ENCODE measurements at places on chromosomes 12 and 14. TPM values are rescaled to one million over a fixed set of nuclear protein-coding genes. Genes with fewer than 3 reads are reported as not detected.

IAPP gene
- 10.0 TPM for total RNA-seq

PMCH gene
- total RNA-seq, result not detected

CYP27B1 gene
- total RNA-seq, result 2.2 TPM

PTHLH gene
- 38.1 TPM for total RNA-seq

TTC8 gene
- total RNA-seq, result 23.4 TPM

OAS3 gene
- 13.0 TPM for total RNA-seq

DNA sequence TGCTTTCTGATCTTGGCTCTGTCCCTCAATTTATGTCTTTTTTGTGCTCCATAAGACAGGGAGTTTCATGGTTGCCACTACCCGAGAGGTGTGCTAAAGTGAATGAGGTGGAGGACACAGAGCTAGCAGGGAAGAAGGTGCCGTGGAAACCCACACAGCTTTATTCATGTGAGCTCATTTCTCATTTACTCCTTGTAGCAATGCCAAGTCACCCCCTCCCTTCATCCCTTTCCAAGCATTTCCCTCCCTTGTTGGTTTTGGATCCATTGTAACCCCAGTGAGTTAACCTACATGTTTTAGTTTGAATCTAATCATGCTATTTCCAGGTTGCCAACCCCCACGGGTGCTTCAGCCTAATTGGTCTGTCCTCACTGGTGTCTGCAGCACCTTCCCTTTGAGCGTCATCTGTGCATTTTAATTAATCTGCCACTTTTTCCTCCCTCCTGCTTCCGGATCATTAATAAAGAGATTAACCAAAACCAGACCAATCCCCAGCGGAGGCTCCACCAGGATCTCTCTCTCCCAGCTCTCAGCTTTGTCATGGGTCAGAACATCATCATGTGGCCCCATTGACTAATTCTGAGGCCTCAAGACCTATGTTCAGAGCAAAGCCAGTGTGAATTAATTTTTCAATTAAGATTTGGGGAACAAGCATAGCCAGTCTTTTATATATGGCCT, 56.2 kb downstream of the NTF3 start:
- peaks cover 15% of the 10 kb centered on the region for H3K4me1 ChIP-seq
- H3K36me3 ChIP-seq, result peaks cover 31% of the 10 kb centered on the region
- H3K27ac ChIP-seq, result peak overlapping the region; percentile 8
- peaks cover 27% of the 10 kb centered on the region for H3K27me3 ChIP-seq
- H3K4me3 ChIP-seq, result no peak overlapping the region
- DNase-seq, result no peak

- no peak overlapping the region for H3K4me3 ChIP-seq
- DNase-seq, result no peak
- H3K36me3 ChIP-seq, result no peaks in the 10 kb centered on the region
- H3K27me3 ChIP-seq, result peaks cover 5% of the 10 kb centered on the region
- peaks cover 20% of the 10 kb centered on the region for H3K4me1 ChIP-seq
Observed at GRCh38 chr12:59168647-59169046, 248.3 kb upstream of the LRIG3 start.

DNA sequence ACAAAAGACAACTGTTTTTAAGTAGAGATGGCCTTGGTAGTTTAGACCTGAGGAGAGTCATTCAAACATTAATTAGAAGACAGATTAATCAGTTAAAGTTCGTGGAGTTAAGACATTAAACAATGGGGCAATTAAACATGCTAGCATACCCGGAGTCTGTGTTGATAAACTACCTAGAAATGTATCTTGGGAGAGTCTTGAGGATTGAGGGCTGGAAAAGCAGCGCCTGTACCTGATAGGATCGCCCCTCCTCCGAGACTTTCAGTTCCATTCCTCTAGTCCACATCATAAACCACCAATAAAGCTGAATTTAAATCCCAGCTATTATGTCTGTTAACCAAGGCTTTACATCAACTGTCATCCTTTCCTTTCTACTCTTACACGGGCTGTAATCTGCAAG, 1.0 kb upstream of the KRAS start:
- no peak for DNase-seq
- peak overlapping the region; percentile 64 for H3K27ac ChIP-seq
- no peaks in the 10 kb centered on the region for H3K27me3 ChIP-seq

GRCh38 chr14:101827286-101827685, 65.8 kb downstream of the PPP2R5C start:
- H3K27me3 ChIP-seq, result no peaks in the 10 kb centered on the region
- H3K4me1 ChIP-seq, result peaks cover 18% of the 10 kb centered on the region
- H3K36me3 ChIP-seq, result peaks cover 37% of the 10 kb centered on the region
- DNase-seq, result no peak
- no peak overlapping the region for H3K27ac ChIP-seq
- H3K4me3 ChIP-seq, result no peak overlapping the region

DNA sequence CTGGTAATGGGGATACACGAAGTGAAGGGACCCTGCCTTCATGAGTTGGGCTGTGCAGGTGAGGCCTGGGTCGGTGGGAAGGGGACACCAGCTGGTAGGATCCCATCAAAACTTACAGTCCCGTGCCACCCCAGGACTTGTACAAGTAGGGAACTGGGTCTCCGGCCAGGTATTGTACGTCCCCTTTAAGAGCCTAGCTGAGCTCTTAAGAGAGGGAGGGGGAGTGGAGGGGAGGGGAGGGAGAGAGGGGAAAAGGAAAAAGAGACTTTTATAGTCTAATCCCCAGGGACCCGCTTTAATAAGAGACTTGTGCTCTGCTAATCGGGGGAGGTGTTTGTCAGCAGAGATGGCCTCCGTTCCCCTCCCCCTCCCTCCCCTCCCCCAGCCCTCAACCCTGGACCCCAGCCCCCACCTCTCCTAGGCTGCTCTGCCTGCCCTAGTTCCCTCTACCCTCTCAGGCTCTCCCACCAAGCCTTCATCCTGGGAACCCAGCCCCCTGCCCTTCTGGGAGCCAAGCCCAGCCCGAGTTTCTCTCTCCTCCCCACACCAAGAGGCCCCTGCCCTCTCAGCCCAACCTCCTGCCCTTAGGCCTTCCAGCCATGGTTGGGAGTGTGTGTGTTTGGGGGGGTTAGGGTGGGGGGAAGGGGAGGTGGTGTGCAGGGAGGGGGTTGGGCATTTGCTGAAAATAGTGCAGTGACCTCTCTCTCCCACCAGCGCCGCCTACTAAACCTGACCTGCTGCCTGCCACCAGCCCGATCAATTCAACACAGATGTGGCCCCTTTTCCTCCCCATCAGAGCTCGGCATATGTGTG, 2.6 kb downstream of the GDF11 start:
- H3K4me1 ChIP-seq, result peaks cover 43% of the 10 kb centered on the region
- peaks cover 23% of the 10 kb centered on the region for H3K36me3 ChIP-seq
- H3K27ac ChIP-seq, result peak overlapping the region; percentile 66
- DNase-seq, result peak; percentile 86

- DNase-seq, result no peak
- no peak overlapping the region for H3K27ac ChIP-seq
- no peak overlapping the region for H3K4me3 ChIP-seq
Observed at GRCh38 chr12:32344047-32344446, 55.3 kb upstream of the FGD4 start.

DNA sequence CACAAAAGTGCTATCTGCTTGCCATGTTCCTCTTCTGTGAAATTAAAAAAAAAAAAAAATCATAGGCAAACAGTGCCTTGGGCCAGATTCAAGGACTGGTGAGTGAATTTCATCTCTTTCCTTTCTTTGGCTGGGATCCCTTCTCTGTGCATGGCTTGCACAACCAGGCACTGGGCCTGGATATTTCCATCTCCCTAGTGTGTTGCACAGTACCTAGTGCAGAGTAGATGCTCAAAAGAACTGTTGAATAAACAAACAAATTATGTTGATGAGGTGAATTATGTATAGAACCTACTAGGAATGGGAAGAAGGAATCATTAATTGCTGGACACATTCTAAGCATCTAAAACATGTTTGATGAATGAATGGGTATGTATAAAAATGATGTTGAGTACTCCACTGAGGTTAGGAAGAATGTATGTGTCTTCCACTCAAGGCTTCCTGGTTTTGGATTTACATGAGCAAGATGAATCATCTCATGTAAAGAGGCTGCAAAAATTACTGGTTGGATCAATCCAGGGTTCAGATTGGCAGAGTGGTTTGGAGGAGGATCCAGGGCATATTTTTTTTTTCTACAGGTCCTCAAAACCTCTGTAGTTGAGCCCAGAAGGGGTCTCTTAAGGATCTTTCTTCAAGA, 93.2 kb downstream of the EMP1 start:
- H3K4me3 ChIP-seq, result no peak overlapping the region
- DNase-seq, result no peak
- H3K27ac ChIP-seq, result no peak overlapping the region
- H3K27me3 ChIP-seq, result peaks cover 8% of the 10 kb centered on the region
- no peaks in the 10 kb centered on the region for H3K36me3 ChIP-seq

DNA sequence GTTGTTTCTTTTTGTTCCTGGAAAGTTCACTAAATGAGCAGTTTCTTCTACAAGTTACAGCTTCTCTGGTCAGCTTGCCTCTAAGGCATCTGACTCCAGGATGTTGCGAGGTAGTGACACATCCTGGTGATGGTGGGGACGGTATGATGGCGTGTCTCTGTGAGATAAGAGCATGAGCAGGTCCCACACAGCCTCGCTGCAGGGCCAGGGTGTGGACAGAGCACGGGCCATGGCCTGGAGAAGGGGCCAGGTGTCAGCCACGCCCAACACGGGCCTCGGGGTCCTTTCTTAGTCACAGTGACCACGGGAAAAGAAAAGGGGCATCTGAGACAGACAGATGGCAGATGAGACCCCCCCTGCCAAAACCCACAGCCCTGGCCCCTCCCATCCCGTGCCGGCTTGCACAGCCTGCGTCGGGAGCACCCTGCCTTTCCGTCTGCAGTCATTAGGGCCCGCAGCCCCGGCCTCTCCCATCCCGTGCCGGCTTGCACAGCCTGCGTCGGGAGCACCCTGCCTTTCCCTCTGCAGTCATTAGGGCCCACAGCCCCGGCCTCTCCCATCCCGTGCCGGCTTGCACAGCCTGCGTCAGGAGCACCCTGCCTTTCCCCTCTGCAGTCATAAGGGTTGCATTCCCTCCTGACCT, 79.3 kb upstream of the DYNC1H1 start:
- H3K4me3 ChIP-seq, result no peak overlapping the region
- H3K27ac ChIP-seq, result no peak overlapping the region
- H3K4me1 ChIP-seq, result no peaks in the 10 kb centered on the region

- peaks cover 37% of the 10 kb centered on the region for H3K36me3 ChIP-seq
- peak; percentile 54 for DNase-seq
- H3K27ac ChIP-seq, result no peak overlapping the region
- H3K4me1 ChIP-seq, result peaks cover 4% of the 10 kb centered on the region
Observed at GRCh38 chr12:1474574-1475153, 119.7 kb downstream of the FBXL14 start.
